ENCODE measurements at places on chromosomes 12 and 14.

- DNase-seq = no peak
Measured at GRCh38 chr14:105123064-105123665, 45.4 kb downstream of the JAG2 start.

DNA sequence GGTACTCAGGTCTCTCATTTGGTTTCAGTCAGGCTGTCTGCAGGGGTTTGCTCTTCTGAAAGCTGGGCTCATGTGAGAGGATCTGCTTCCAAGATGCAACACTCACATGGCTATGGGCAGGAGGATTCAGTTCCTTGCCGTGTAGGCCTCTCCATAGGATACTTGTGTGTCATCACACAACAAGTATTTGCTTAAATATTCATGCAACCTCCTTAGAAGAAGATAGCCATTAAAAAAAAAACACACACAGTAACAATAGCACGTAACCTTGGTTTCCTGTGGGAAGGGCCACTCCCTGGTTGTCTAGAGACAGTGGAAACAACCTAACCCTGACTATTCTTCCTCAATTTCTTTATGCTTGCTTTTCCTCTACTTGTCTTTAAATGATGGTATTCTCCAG, 31.8 kb upstream of the CLEC4E start:
- DNase-seq = no peak

GRCh38 chr14:64506721-64507120, 2.2 kb downstream of the ZBTB1 start:
- no peak for DNase-seq

DNA sequence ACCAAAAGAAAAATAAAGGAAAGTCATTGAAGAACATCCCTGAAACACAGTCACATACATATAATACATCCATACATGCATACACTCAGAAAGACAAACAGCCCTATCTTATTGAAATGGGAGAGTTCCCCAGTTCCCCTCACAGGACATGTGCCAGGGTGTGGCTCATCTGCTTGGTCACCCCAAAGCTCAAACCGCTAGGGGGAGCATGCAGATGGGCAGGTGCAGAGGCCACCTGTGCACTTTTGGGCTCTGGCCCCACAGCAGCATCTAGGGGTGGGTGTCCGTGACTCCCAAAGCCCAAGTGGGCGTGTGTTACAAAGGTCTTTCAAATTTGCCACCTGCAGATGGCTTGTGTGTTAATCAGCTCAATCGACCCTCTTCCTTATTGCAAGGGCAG, 75.2 kb downstream of the CMAS start:
- DNase-seq = no peak

DNA sequence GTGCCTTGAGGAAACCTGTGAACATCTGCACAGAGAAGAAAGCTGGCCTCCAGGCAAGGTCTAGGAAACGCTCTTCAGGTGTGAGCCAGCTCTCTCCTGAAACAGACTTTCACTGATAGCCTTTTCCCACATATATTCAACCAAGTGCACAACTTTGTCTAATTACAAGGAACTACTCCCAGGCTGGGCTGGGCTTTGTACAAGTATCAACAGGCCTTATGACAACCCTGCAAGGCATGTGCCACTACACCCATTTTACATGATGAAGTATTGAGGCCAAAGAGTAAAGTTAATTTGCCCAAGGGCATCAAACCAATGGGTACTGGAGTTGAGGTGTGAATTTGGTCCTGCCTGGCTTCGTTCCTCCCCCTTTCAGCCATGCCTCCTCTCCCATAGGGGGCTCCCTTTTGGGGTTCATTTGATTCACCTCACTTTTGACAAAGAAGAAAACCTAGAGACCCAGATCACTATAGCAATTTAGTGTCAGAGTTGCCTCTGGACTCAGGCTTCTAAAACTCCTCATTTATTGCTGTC, 2.1 kb downstream of the CSRP2 start:
- no peak for DNase-seq

DNA sequence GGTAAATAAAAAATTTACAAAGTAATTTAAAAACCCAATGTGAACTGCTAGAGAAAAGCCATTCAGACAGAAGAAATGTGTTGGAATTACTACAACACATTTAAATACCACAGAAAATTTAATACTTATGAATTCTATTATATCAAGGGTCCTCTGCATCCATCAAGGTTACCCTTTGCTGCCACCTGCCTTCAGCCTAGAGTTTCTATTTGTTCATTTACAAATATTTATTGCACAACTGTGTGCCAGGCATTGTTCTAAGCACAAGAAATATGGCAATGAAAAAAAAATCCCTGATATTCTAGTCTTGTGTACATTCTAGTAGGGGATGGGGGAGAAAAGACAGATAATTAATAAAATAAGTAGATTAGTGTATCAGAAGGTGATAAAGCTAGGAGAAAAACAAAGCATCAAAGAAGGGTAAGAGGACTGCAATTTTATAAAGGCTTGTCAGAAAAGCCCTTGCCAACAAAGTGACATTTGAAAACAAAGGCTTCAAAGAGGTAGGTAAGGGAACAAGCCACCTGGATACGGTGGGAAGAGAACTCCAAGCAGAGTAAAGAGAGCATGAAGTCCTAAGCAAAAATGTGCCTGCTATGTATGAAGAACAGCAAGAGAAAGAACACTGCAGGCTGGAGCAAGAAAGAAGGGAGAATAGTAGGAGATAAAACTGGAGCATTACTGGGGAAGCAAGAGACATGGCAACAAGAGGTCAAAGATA, 59.1 kb upstream of the SLC6A13 start:
- DNase-seq = no peak

GRCh38 chr12:130463275-130463658, 125.6 kb downstream of the PIWIL1 start:
- no peak for DNase-seq

DNA sequence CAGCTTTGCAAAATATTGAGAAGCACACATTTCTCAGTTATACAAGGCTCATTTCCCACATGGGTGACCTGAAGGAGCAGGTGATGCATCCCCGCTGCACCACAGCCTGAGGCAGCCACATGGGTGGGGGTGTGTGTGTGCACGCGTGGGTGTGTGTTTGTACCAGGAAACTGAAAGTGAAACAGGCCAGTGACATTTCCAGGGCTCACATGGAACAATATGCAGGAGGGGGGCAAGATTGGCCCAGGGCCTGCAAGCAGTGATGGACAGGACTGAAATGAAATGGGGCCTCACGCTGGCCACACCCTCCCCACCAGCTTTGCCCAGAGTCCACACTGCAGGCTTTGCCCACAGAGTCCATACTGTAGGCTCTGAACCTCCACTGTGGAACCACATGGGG, 154.2 kb upstream of the PARP11 start:
- peak; percentile 61 for DNase-seq

GRCh38 chr14:67389811-67390534, 22.0 kb downstream of the PLEK2 start:
- no peak for DNase-seq

GRCh38 chr12:30794591-30795409, 40.0 kb upstream of the CAPRIN2 start:
- no peak for DNase-seq

GRCh38 chr14:71471634-71472355, 460.4 kb upstream of the RGS6 start:
- no peak for DNase-seq

DNA sequence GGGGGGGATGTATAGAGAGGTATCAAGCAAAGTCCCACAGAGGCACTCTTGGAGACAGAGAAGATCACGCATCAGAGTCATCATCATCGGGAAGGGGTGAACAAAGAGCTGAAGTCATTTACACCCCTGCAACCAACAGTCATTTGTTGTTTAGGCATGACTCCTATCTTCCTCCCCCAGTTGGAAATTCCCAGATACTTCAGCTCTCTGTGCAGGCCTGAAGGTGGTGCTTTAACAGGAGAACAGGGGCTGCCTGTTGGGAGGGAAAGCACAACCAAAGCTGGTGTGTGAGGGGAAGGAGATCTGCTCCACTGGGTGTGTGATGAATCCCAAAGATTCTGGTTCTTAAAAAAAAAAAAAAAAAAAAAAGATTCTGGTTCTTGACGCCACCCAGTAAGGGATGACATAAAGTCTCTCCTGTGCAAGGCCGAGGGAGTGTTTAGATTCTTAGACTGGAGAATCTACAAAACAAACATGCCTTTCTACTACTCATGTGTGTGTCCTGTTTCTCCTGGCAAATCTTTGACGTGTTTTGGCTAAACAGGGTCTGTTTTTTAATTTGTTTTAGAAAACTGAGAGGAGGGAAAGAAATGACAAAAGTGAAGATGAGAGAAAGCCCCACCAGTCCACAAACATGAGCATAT, 121.0 kb upstream of the ARHGAP5 start:
- DNase-seq = no peak

GRCh38 chr14:85853996-85854526, 324.1 kb downstream of the FLRT2 start:
- no peak for DNase-seq

Data from T-cell (primary cell).